ENCODE measurements at places on chromosomes 7 and 10.

DNA sequence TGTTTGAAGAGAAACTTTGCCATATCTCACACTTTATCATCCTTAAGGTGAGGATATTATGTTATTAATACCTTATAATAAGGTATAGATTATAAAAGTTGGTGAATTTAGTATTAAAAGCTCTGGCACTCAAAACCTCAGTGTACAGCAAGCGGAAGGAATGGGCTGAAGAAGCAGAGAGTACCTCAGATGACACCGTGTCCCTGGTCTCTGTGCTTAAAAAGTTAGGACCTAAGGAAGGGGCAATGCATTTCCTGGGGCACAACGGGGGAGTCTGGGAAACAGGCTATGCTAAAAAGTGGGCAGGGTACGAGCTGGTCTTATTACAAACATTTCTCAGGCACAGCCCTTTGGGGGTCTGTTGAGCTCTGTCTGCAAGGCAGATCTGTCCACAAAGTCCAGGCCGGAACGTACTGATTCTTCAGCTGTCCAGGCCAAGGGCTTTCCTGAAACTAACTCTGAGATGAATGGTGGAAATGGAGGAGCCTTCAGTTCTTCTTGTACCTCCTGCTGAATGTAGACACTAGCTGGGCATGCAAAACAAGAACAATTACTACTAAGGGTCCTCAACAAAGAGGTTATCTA is 202.7 kb downstream of the POM121L12 start:
- DNase-seq = no peak

- DNase-seq = no peak
Measured at GRCh38 chr10:1356349-1356748, 300.2 kb downstream of the WDR37 start.

GRCh38 chr10:51574248-51575048 is 124.9 kb downstream of the CSTF2T start:
- DNase-seq = no peak

DNA sequence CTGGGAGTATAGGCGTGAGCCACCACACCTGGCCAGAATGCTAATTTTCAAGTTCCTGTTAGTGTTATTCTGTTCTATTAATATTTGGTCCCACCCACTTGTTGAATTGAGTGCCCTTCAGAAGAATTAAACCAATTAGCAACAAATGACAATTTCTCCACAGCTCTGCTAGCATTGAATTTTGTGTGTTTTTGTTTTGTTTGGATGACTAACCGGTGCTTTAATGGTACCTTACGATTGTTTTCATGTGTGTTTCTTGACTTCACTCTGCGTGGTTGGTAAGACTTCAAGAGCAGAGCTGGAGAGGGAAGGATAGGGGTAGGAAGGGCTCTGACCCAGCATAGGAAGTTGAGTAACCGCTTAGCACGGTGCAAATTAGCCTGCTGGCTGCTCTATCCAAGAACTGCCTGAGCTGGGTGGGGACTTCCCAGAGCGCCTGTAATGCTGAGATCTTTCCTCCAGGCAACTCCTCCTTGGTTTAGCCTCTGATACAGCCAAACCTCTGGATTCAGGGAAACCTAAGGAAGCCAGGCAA is 4.6 kb downstream of the ARPC1B start:
- DNase-seq = peak; percentile 85

DNA sequence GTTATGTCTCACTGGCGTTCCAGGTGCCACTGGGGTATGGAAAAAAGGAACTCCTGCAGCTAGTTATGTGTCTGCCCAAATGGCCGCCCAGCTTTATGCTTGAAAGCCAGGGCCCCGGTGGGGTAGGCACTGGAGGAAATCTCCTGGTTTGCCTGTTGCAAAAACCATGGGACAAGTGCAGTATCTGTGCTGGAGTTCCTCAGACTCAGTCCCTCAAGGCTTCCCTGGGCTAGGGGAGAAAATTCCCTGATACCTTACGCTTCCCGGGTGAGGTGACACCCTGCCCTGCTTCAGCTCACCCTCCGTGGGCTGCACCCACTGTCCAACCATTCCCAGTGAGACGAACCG is 90.3 kb upstream of the CDK6 start:
- no peak for DNase-seq

- no peak for DNase-seq
Measured at GRCh38 chr7:151410405-151411390, 860 bp upstream of the WDR86 start.

GRCh38 chr7:49817279-49817678 is 43.8 kb downstream of the VWC2 start:
- DNase-seq = no peak

DNA sequence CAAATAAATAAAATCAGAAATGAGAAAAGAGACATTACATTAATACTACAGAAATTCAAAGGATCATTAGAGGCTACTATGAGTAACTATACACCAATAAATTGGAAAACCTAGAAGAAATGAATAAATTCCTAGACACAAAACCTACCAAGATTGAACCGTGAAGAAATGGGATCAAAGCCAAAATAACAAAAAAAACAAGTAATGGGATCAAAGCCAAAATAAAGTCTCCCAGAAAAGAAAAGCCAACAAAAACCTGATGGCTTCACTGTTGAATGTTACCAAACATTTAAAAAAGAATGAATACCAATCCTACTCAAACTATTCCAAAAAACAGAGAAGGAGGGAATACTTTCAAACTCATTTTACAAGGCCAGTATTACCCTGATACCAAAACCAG is 20.0 kb downstream of the GSDME start:
- DNase-seq = no peak

DNA sequence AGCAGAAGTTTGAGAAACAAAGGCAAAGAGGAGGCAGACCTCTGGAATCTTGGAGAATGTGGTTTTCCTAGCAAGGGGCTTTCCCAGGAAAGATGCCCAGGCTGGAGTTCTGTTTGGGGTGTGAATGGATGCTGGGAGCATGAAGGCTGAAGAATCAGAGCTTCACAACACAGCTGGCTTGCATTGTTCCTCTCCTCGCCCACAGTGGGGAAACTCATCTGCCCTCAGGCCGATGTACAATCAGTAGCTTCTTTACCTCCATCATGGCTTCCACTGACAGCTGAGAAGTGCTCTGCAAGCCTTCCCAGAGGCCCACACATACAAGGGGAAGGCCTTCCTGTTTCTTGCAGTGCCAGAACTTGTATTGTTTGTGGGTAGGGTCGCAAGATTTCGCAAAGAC is 90.8 kb upstream of the HECTD2 start:
- DNase-seq = no peak

DNA sequence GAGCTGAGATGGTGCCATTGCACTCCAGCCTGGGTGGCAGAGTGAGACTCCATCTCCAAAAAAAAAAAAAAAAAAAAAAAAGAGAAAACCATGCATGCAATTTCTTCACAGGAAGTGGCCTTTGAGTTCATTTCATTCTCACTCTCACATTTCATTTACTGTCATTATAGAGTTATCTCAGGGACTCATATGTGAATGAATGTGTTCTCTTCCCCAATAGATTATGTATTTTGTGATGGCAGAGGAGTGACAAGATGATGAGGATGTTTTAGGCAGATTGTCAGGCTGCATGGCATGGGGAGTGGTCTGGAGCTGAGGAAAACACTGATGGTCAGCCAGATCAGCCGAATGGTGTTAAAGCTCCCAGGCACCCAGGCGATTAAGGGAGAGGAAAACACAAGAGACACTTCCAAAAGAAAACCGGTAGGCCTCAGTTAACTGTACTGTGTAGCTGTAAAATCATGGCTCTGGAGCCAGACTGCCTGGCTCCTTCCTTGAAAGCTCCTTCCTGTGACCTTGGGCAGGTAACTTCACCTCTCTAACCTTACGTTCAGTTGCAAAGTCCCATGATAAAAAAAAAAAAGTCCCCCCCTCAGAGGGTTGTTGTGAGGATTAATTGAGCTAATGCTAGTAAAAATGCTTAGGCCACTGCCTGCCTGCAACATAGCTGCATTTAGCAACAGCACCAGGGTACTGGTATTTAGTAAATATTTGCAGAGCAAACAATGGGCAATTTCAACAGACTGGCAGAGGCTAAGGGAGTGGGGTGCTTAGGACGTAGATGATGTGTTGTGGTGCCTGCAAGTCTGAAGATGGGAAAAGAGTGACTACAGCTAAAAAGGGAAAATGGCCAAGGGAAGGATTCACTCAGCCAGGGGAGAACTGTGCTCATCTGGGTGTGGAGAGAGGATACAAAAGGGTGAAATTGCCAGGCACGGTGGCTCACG is 6.9 kb downstream of the FRAT2 start:
- no peak for DNase-seq

GRCh38 chr10:95564291-95564690 is 3.1 kb upstream of the SORBS1 start:
- no peak for DNase-seq

DNA sequence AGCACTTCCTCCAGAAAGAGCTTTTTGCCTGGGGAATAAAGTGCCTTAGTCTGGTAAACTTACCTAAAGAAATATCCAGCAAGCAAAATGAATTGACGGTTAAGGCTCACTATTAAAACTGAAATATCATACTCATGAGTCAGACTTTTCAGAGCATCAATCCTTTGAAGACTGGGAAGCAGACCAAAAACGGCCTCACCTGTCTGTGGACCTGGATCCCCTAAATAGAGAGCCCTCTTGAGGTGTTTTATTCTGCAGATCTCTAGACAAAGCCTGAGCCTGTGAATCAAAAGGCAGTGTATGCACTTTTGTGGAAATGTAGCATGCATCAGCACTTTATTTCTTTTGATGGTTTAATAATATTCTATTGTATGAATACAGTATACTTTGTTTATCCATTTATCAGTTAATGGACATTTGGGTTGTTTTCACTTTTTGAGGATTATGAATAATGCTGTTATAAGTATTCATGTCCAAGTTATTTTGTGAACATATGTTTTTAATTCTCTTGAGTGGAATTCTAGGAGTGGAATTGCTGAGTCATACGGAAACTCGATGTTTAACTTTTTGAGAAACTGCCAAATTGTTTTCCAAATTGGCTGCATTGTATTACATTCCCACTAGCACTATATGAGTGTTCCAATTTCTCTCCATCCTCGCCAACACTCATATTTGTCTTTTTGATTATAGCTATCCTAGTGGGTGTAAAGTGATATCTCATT is 449.0 kb upstream of the IGFBP3 start:
- DNase-seq = peak; percentile 38

DNA sequence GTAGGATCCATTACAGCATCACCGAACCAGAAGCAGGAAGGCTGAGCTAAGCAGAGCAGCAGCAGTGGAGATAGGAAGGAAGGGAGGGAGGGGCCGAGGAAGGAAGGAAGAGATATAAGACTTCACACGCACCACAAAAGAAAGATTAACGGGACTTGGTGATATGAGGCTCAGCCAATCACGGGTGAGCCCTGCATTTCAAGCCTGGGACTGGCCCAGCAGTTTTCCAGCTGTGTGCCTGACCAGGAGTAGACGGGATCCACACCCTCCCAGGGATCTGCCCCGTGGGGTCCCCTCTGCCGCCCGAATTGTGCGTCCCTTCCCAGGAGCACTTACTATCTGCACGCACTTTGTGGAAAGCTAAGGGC is 16.2 kb downstream of the ATG9B start:
- DNase-seq = no peak

- no peak for DNase-seq
Measured at GRCh38 chr10:78903341-78903940, 165.3 kb upstream of the ZMIZ1 start.

DNA sequence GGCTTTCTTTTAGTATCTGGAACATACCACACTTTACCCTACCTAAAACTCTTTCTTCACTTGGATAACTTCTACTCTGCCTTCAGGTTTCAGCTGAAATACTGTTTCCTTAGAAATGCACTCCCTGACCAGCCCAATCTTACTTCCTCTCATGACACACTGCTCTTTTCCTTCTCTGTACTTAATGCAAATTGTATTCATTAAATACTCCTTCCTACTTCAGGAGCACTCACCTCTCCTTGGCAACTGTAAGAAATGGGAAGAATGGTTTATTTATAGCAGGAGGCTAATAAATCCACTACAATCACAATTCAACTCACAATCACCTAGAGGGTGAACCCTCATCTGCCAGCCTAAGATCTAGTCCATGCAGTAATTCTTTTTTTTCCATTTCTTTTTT is 15.2 kb downstream of the ZCWPW1 start:
- DNase-seq = no peak

DNA sequence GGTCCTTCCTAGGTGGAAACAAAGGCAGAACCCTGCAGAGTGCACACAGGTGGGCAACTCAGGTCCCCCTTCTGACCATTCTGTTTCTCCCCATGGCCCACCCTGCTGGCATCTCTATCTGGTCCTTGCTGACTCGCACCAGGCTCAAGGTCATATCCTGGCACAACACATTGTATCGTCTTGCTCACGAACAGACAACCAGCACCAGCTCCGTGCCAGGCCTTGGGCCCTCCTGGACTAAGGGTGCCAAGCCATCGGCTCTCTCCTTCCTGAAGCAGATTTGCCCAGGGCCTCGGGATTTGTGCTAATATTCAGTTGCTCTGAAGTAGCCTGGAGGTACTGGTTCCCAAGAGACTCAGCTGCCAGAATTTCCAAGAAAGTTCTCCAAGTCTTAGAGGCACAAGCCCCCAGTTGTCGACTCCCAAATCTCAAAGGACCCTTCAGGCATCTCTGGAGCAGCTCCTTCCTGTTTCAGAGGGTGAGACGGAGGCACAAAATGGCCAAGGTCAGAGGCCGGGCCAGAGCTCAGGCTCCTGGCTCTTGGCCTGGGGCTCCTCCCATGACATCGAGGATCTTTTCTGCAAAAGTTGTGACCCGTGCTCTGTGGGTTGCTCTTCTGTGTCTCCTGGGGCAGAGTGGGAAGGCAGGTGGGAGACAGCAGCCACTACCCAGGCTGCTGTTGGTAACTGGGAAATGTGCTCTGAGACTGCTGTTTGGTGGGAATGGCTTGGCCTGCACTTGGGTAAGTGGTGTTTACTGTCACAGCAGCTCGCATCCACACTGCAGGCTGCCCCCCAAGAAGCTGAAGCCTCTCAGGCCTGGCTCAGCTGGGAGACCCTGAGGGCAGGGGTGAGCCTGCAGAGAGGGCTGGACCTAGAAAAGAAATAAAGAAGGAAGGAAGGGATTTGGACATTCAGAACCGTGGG is 121.3 kb downstream of the RGS10 start:
- no peak for DNase-seq

- DNase-seq = no peak
Measured at GRCh38 chr7:149764481-149765398, 8.6 kb downstream of the ZNF467 start.

DNA sequence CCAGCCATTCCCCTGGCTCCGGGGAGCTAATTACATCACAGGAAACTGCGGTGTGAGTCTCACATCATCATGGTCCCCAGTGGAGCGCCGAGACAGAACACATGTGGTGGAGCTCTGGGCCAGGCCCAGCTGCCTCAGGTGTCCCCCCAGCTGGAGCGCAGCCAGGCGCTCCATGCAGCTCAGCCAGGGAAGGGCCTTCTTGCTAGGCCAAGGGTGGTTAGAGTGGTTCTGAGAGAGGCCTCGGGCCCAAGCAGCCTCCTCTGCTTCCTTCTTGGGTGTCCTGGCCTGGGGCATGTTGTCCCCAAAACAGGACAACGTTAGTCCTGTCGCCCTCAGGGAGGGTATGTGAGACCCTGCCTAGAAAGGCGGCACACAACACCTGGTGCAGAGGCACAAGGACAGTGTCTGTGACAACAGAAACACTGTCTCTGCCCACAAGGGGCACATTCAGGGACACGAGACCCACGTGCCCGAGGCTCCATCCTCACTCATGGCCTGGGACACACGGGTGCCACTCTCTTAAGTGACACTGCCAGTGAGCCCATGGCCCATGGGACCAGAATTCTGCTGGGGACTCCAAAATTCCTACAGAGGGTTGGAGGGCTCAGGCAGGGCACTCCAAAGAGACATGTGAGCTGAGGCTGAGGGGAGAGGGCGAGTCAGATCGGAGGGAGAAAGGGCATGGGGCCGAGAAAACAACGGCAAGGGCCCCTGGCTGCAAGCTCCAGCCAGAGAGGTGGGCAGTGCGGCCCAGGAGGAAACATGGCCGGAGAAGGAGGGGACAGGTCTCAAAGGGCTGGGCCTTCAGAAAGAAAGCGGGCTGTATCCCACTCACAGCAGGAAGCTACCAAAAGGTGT is 37.0 kb upstream of the RET start:
- no peak for DNase-seq
